ENCODE measurements at places on chromosomes 16 and 17. TPM values are rescaled to one million over a fixed set of nuclear protein-coding genes. Genes with fewer than 3 reads are reported as not detected.

Gene SLC25A11
- total RNA-seq: 254 TPM

Gene HBM
- not detected for total RNA-seq

Gene C17orf67
- 0.96 TPM for total RNA-seq

Gene GRIN2A
- 8.0 TPM for total RNA-seq

Gene PERCC1
- not detected for total RNA-seq

Gene CCL17
- total RNA-seq: not detected

Gene LGALS9
- total RNA-seq: 15.0 TPM

Gene RBFOX1
- 82.9 TPM for total RNA-seq

Gene RABEP1
- total RNA-seq: 55.0 TPM

Gene GALR2
- not detected for total RNA-seq

Gene EVI2B
- 8.3 TPM for total RNA-seq

Gene CACNG1
- total RNA-seq: not detected

Gene ZACN
- not detected for total RNA-seq

Gene TP53TG3F
- total RNA-seq: not detected

Gene UBFD1
- 51.2 TPM for total RNA-seq

Measured in heart right ventricle (tissue), 16 donors.